ENCODE measurements at places on chromosomes 16 and 17.

- H3K4me3 ChIP-seq: no peak overlapping the region
- H3K36me3 ChIP-seq: no peaks in the 10 kb centered on the region
- no peaks in the 10 kb centered on the region for H3K27me3 ChIP-seq
- DNase-seq: peak; percentile 65
Observed at GRCh38 chr16:81451753-81452680, 7.4 kb downstream of the CMIP start.

GRCh38 chr17:42456223-42457106, 2.2 kb upstream of the ATP6V0A1 start:
- no peaks in the 10 kb centered on the region for H3K36me3 ChIP-seq
- no peak overlapping the region for H3K4me3 ChIP-seq
- H3K4me1 ChIP-seq: no peaks in the 10 kb centered on the region
- DNase-seq: no peak

DNA sequence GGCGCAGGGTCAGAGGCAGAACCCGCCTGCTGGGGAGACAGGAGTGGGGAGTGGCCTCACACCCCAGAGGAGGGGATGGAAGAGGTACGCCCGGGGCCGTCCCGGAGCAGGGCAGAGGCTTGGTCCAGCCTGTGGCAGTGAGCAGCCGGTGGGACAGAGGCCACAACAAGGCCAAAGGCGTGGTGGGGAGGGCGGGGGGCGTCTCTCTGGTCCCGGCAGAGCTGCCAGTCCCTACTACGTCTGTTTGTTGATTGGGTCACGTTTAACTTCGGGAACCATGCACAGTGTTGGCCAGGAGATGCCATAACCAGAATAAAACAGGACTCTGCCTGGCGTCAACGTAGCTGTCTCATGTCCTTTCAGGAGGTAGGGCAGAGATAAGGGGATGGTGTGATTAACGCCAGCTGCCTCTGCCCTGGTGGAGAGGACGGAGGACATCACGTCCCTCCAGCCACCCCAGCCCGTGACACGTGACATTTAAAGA, 192.8 kb downstream of the BANP start:
- no peaks in the 10 kb centered on the region for H3K4me1 ChIP-seq
- no peak for DNase-seq
- H3K27ac ChIP-seq: no peak overlapping the region
- no peaks in the 10 kb centered on the region for H3K36me3 ChIP-seq

GRCh38 chr17:66491213-66491612, 188.8 kb downstream of the PRKCA start:
- no peak overlapping the region for H3K27ac ChIP-seq
- H3K4me3 ChIP-seq: no peak overlapping the region
- no peak for DNase-seq
- no peaks in the 10 kb centered on the region for H3K36me3 ChIP-seq

GRCh38 chr16:77307426-77308162, 108.4 kb downstream of the SYCE1L start:
- no peak overlapping the region for H3K4me3 ChIP-seq
- no peaks in the 10 kb centered on the region for H3K27me3 ChIP-seq
- no peaks in the 10 kb centered on the region for H3K36me3 ChIP-seq
- peak; percentile 8 for DNase-seq
- no peaks in the 10 kb centered on the region for H3K4me1 ChIP-seq

GRCh38 chr17:71337938-71338337, 782.9 kb upstream of the SOX9 start:
- no peaks in the 10 kb centered on the region for H3K36me3 ChIP-seq
- no peak for DNase-seq
- H3K27me3 ChIP-seq: no peaks in the 10 kb centered on the region
- H3K4me1 ChIP-seq: peaks cover 2% of the 10 kb centered on the region
- no peak overlapping the region for H3K4me3 ChIP-seq

- DNase-seq: no peak
- H3K4me3 ChIP-seq: no peak overlapping the region
- H3K36me3 ChIP-seq: no peaks in the 10 kb centered on the region
- H3K27me3 ChIP-seq: no peaks in the 10 kb centered on the region
- no peak overlapping the region for H3K27ac ChIP-seq
- no peaks in the 10 kb centered on the region for H3K4me1 ChIP-seq
Observed at GRCh38 chr17:31318851-31319661, 2.4 kb downstream of the EVI2A start.

GRCh38 chr16:85232369-85233142, 120.3 kb upstream of the CIBAR2 start:
- H3K36me3 ChIP-seq: no peaks in the 10 kb centered on the region
- no peak overlapping the region for H3K27ac ChIP-seq
- peaks cover 9% of the 10 kb centered on the region for H3K4me1 ChIP-seq
- H3K4me3 ChIP-seq: no peak overlapping the region

DNA sequence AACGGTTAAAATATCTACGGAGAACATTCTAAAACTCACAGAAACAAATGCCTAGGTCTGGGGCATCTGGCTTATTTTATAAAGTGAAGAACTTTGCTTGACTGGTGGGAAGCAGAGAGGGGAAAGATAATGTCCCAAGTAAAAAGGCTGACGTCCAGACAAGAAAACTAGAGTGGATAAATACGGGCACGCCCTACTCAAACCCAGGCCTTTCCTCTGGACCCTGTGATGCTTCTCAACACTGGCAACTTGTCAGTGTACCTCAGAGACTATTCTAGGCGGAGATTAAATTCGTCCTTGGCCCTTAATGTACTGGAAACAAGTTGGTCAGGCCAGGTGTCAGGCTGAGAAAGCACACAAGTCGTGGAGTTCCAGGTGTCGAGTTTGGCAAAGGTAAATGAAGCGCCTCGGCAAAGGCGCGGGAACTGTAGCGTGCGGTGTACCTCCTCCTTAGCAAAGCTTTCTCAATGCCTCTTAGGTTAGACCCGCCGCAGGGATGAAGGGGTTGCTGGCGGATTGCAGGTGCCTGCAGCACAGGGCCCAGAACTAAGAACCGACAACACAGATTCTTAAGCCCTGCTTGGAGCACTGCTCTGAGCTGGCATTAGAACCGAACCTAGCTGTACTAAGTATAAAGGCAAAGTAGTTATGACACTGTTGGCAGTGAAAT, 668 bp upstream of the UNK start:
- H3K27ac ChIP-seq: no peak overlapping the region
- DNase-seq: no peak
- H3K4me3 ChIP-seq: no peak overlapping the region
- H3K36me3 ChIP-seq: no peaks in the 10 kb centered on the region
- H3K4me1 ChIP-seq: no peaks in the 10 kb centered on the region

GRCh38 chr16:89525146-89525913, 17.1 kb downstream of the SPG7 start:
- no peak overlapping the region for H3K27ac ChIP-seq
- no peaks in the 10 kb centered on the region for H3K4me1 ChIP-seq
- no peak for DNase-seq

- no peaks in the 10 kb centered on the region for H3K27me3 ChIP-seq
- DNase-seq: no peak
- no peak overlapping the region for H3K4me3 ChIP-seq
- H3K27ac ChIP-seq: peak overlapping the region; percentile 52
- H3K4me1 ChIP-seq: peaks cover 10% of the 10 kb centered on the region
Observed at GRCh38 chr17:57294101-57294500, 37.8 kb downstream of the MSI2 start.

- no peak overlapping the region for H3K27ac ChIP-seq
- no peak for DNase-seq
- no peak overlapping the region for H3K4me3 ChIP-seq
Observed at GRCh38 chr17:80644536-80644935, 99.9 kb downstream of the RPTOR start.

DNA sequence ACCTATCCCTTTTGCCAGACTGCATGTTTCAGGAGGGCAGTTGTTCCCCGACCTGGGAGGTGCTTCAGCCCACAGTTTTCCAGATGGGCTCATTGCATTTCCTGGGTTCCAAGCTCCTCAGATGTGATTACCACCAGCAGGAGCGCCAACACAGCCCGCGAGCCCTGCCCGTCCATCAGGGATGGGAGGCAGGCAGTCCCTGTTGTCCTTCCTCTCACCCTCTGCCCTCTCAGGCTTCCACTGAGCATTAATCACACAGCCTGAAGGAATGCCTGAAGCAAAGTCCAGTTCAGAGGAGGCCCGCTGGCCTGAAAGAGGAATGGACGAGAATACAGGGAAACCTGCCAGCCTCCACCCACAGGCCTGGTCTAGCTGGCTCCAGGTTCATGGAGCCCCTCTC, 256.3 kb upstream of the SDK2 start:
- peaks cover 3% of the 10 kb centered on the region for H3K4me1 ChIP-seq
- no peak for DNase-seq
- no peaks in the 10 kb centered on the region for H3K36me3 ChIP-seq
- H3K4me3 ChIP-seq: no peak overlapping the region
- peaks cover 36% of the 10 kb centered on the region for H3K27me3 ChIP-seq
- H3K27ac ChIP-seq: no peak overlapping the region

- H3K4me1 ChIP-seq: no peaks in the 10 kb centered on the region
- DNase-seq: no peak
- no peak overlapping the region for H3K27ac ChIP-seq
- H3K4me3 ChIP-seq: no peak overlapping the region
- H3K36me3 ChIP-seq: no peaks in the 10 kb centered on the region
Observed at GRCh38 chr16:21208446-21209230, 2.7 kb downstream of the ZP2 start.

DNA sequence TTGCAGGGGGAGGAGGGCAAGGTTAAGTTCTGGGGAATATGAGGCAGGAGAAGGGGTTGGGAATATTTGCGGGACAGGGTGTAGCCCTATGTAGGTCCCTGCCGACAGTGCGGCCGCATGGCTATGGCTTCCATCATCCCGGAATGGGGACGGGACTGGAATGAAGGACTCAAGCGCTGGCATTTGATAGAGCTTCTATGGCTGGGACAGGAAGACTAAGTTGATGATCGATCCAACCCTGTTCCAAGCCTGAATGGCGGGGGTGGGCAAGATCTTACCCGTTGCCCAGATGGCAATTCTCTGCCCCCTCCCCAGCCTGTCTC, 47.1 kb downstream of the SRCIN1 start:
- H3K27me3 ChIP-seq: peaks cover 26% of the 10 kb centered on the region
- peaks cover 9% of the 10 kb centered on the region for H3K4me1 ChIP-seq
- no peaks in the 10 kb centered on the region for H3K36me3 ChIP-seq
- peak overlapping the region; percentile 9 for H3K4me3 ChIP-seq

DNA sequence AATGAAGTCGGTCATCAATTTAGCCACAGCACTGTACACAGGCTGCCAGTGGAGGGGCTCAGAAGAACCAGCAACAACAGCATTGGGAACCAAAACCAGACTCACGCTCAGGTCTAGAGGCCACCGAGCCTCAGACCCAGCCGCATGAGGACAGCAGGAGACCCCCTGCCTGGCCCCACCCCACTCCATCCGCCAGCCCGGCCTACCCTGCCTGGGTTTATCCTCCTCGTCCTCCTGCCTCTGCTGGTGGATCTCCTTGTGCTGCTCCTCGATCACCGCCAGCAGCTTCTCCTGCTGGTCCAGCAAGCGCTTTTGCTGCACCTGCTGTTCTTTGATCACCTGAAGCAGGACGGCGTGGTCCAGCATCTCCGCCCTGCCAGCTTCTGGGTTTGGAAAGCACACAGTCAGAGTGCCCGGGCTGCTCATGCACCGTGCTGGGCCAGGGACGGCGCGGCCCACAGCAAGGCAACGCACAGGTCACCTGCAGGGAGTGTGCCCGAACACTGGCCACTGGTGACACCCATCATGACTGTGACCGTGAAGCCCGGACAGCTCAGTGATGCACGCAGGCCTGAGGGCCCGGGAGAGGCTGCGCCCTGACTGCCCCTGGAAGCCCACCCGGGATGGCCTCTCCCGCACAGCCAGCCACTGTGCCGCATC, 7.7 kb downstream of the NDUFAF8 start:
- H3K27me3 ChIP-seq: no peaks in the 10 kb centered on the region
- H3K27ac ChIP-seq: no peak overlapping the region
- no peaks in the 10 kb centered on the region for H3K4me1 ChIP-seq
- H3K36me3 ChIP-seq: no peaks in the 10 kb centered on the region

DNA sequence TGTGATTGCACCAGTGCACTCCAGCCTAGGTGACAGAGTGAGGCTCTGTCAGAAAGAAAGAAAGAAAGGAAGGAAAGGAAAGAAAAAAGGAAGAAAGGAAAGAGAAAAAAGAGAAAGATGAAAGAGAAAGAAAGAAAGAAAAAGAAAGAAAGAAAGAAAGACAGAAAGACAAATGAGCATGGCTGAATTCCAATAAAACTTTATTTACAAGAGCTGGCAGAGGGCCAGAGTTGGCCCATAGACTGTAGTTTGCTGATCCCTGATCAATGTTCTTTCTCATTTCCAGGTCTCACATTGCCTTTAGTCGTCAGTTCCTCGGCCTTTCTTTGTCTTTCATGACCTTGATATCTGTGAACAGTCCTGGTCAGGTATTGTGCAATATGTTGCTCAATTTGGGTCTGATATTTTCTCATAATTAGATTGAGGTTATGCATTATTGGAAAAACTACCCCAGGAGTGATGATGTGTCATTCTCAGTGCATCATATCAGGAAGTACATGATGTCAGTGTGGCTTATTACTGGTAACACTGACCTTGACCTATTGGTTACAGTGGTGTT, 68.5 kb upstream of the MED9 start:
- H3K4me1 ChIP-seq: no peaks in the 10 kb centered on the region
- no peak for DNase-seq
- H3K36me3 ChIP-seq: no peaks in the 10 kb centered on the region
- no peaks in the 10 kb centered on the region for H3K27me3 ChIP-seq

DNA sequence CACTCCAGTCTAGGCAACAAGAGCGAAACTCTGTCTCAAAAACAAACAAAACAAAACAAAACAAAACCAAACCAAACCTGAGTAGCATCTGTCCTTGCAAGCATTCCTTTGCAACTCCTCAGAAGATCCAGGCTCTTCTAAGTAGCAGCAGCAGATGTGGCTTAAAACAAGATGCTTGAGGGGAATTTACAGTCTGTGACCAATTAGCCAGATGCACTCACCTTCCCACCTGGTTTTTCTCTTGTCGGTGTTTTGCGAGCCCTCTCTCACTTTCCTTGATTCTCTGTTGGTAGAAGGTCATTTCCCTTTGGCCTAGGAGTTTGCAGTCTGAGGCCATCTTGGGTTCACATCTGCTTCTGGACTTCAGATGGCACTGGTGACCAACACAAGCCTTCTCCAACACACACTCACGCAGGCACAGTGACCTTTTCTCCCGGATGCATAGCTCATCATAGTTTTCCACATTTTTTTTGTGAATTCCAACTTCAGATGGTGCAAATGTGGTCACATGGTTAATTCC, 276.8 kb downstream of the STX8 start:
- no peak for DNase-seq
- H3K27ac ChIP-seq: no peak overlapping the region
- H3K4me3 ChIP-seq: no peak overlapping the region

DNA sequence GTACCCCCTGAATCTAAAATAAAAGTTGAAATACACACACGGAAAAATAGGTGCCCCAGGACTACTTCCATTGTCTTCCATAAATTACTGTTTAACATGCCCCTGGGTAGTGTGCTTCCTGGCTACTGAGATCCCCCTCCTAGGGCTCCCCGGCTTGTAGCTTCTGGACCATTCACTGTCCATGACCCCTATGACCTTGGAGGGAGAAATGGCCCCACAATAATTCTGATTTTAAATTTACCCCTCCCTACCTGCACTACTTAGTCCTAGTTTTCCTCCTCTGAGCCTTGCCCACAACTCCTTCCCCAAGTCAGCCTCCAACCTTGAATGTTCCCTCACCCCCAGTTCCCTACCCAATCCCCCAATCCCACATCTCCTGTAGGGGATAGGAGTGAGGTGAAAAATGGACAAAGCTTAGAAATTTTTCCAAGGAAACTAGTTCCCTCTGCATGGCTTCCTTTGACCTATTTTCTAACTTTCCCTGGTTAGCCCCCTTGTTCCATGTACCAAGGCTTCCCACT, 9.5 kb upstream of the MSL1 start:
- no peaks in the 10 kb centered on the region for H3K27me3 ChIP-seq
- peaks cover 14% of the 10 kb centered on the region for H3K4me1 ChIP-seq
- no peaks in the 10 kb centered on the region for H3K36me3 ChIP-seq
- DNase-seq: no peak
- no peak overlapping the region for H3K27ac ChIP-seq

Data from mesendoderm (in vitro differentiated cells).